Right renal cortex interstitium (tissue), 3 donors: ENCODE measurements at places on chromosomes 6 and 20. TPM values are rescaled to one million over a fixed set of nuclear protein-coding genes. Genes with fewer than 3 reads are reported as not detected.

GRCh38 chr6:115733426-115733825 lies 327.3 kb downstream of the FRK start:
- no peak for DNase-seq

DNA sequence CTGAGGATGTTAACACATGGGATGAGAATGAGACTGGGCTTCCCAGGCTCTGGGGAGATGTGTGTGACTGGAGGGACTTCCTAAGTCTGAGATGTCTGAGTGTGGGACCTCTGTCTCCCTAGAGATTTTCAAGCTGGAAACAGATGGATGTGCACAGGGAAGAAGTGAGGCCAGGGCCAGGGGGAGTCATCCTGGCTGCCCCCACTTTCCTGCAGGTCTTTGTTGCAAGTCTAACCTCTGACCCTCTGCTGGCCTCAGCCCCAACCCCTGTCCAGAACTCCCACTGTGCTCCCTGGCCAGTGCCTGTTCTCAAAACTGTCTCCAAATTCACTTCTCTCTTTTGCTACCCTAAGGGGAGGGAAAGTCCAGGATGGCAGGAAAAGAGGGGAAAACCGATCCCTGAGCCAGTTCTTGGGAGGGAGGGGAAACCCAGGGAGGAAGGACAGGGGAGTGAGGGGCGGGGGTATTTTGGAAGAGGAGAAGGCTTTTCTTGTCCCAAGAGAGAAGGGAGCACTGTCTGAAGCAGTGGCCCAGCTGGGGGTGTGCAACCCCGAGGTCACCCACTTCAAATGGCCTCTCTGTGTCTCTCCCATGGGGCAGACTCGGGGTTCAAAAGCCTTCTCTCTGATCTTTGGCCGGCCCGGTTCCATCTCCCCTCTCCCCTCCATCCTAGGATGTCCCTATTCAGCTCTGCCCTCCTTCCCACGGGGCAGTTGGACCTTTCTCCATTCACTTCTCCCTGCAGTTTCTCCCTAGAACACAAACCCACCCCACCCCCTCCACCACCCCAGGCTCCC lies 3.1 kb downstream of the PPP1R18 start:
- no peak for DNase-seq

- DNase-seq = no peak
Observed at GRCh38 chr6:152980656-152981055, 2.2 kb downstream of the FBXO5 start.

GRCh38 chr20:7912551-7912950 lies 27.7 kb downstream of the HAO1 start:
- DNase-seq = no peak

DNA sequence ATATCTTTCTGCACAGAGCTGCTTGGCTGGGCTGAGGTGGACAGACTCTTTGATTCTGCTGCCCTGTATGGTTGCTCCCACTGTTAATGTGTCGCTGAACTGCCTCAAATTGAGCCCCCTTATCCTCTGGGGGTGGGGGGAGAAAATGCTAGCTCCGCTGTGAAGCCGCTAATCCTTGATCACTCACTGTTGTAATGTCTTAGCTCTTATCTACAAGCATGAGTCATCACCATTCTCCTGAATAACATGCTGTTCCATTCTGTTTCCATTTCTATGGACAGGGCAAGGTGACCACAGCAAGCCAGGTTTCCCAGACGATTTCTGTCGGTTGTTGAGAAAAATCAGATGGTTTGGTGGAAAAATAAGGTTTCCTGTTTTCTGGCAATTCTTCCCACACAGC lies 218.4 kb upstream of the GGTLC1 start:
- DNase-seq = no peak

Gene HSPA1L
- 4.3 TPM for polyA plus RNA-seq

Gene EMILIN3
- polyA plus RNA-seq = 7.2 TPM

Gene MYLK2
- 0.62 TPM for polyA plus RNA-seq
